Dorsolateral prefrontal cortex (tissue), 122 donors: ENCODE measurements at places on chromosomes 12 and 14.

DNA sequence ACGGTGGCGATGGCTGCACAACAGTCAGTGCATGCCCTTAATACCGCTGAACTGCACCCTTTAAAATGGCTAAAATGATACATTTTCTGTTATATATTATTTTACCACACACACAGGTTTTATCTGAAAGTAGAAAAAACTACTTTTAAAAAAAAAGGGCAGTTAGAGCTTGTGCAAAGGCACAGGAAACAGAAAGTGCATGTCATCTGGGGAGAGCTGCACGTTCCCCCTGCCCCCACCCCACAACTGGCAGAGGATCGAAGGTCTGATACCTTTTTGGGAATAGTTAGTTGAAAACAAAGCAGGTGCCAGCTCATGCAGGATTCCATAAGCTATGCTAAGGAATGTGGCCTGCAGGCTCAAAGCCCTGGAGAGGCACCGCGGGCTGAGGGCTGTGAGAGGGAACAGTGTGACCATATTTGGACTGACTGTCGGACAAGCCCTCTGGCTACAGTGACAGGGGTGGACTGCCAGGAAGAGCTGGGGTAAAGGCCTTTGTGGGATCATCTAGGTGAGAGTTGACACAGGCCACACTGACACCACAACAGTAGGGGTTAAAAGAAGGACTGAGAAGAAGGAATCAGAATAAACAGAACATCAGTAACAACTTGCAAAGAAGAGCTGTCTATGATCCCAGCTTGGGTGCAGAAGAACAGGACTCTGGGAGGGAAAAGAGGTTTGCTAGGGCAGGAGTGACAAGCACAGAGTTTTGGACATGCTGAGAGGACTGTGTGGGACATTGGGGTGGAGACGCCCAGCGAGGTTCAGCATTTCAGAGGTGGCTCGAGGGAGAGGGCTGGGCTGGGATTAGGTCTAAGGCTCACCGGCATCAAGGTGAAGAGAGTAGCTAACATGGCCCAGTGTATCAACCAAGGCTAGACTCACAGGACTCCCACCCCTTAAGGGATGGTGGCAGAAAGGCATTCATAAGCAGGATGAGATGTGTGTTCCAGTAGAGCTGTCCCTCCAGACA is 54.6 kb downstream of the ACTN1 start:
- DNase-seq = no peak

DNA sequence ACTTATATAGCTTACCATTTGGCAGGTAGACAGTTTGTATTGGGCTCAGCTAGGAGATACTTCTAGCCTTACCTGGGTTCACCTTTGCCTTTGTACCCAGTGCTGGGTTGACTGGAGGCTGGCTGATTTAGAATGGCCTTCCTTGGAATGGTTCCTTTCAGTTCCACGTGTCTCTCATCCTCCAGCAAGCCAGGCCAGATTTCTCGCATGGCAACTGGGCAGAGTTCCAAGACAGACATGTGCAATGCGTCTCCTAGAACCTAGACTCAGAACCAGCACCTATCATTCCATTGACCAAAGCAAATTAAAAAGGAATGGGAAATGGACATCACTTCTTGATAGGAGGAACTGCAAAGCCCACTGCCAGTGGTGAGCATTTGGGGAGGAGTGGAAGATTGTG is 79.1 kb upstream of the BDKRB2 start:
- DNase-seq = no peak

DNA sequence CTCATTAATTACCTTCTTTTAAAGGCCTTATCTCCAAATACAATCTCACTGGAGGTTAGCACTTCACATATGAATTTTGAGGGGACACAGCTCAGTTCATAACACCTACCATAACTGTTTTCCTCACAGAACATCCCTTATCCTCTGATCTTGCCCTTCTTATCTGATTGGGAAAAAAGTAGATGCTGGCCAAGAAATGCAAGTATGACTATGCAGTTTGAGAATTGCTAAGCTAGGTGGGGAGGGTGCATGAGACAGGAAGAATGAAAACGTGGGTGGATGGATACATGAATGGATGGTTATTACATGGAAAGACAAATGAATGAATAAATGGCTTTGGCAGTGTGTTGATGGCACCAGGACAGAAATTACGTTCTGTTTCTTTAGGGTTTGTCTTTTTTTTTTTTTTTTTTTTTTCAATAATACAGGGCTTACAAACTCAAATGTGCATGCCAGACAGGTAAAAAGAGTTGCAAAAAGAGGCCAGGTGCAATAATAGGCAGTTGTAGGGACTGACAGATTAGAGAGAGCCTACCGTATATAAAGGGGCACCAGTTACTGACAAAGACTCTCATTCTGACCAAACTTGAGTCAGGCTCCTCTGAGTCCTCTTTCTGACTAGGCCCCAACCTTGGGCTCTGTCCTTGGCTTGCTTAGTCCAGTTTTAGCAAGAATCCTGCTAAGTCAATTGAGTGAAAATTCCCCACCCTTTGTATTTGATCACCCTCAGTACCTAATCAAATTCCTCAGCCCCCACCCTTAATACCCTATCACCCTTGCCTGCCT is 304.9 kb downstream of the ZFP36L1 start:
- DNase-seq = no peak

DNA sequence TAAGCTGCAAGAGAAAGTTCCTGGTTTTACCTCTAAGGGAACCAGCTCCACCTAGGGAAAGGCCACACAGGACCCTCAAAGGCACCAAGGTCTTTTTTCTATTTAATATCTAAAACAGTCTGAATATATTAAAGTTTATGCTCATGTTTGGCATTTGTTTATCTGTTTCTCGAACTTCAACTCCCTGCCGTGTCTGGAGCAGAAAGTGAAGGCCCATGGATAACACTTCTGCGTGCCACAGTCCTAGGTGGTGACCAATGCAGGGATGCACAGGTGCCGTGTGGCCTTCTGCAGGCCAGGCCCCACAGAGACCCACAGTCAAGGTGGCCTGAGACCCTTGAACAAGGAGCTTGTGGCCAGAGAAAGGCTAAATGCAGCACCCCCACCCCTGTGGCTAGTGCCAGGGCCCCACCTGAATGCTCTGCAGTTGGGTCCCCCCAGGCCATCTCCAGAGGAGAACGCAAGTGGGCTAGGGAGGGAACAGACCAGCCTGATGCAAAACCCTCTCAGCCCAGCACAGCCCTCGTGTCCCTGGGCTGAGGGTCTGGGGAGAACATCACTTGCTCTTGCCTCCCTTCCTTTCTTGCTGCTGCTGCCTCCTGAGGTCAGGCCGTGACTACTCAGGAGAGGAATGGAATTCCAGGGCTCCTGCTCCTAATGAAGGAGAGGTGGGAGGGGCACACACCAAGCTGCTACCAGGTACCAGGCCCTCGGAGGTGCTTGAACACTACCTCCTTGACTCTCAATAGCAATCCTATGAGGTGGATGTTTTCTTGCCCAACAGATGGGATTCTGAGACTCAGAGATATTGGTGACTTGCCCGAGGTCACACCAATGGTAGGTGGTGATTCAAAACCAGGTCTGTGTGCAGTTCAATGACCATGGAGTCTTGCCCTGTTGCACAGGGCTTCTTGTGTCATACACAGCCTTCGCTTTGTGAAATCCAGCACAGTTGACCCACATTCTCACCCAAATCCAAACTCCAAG is 45.4 kb downstream of the PSMA6 start:
- no peak for DNase-seq

GRCh38 chr12:105924526-105925208 is 214.1 kb downstream of the NUAK1 start:
- DNase-seq = no peak

GRCh38 chr12:120855823-120856588 is 48.2 kb downstream of the SPPL3 start:
- no peak for DNase-seq

GRCh38 chr12:75944097-75944904 is 87.3 kb downstream of the PHLDA1 start:
- DNase-seq = no peak

DNA sequence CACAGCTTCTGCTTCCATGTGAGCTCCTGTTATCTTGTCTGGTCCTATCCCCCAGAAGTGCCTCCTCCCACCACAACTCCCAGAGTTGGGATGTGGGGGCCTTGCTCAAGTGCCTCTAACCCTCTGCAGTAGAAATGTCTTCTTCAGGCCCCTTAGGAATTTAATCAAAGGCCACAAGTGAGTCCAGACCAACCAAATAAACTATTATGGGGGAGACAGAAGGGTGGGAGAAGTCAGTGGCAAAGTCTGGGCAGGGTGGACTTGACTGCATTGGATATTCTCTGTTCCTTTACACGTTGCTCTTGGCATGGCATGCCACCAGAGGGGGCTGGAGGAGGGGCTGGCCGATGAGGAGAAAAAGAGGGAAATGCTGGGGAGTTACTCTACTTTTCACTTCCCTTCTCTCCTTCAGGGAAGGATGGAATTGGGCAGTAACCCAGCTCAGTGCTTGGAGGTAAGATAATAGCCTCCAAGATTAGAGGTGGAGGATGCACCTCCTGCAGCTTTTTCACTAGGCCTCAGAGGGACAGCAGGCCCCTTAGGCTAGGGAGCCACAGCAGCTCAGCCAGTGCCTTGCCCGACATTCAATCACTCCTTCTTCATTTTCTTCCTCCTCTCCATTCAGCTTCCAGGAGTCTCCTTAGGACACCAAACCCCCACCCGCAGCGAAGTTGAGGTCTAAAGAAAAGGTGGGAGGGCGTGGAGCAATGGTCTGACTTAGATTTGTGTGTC is 1.2 kb upstream of the AP1G2 start:
- DNase-seq = no peak

GRCh38 chr14:73786636-73787485 is 64.8 kb upstream of the PTGR2 start:
- DNase-seq = peak; percentile 51
